ENCODE measurements at places on chromosomes 1 and 21. TPM values are rescaled to one million over a fixed set of nuclear protein-coding genes. Genes with fewer than 3 reads are reported as not detected.

- no peak for DNase-seq
- H3K27me3 ChIP-seq = no peaks in the 10 kb centered on the region
- no peaks in the 10 kb centered on the region for H3K4me1 ChIP-seq
- H3K27ac ChIP-seq = no peak overlapping the region
Measured at GRCh38 chr1:237838904-237839534, 51.7 kb downstream of the ZP4 start.

GRCh38 chr1:53134961-53135734 is 7.3 kb downstream of the SLC1A7 start:
- H3K27me3 ChIP-seq = no peaks in the 10 kb centered on the region
- H3K27ac ChIP-seq = peak overlapping the region; percentile 32
- no peaks in the 10 kb centered on the region for H3K36me3 ChIP-seq
- DNase-seq = no peak
- H3K4me3 ChIP-seq = no peak overlapping the region

DNA sequence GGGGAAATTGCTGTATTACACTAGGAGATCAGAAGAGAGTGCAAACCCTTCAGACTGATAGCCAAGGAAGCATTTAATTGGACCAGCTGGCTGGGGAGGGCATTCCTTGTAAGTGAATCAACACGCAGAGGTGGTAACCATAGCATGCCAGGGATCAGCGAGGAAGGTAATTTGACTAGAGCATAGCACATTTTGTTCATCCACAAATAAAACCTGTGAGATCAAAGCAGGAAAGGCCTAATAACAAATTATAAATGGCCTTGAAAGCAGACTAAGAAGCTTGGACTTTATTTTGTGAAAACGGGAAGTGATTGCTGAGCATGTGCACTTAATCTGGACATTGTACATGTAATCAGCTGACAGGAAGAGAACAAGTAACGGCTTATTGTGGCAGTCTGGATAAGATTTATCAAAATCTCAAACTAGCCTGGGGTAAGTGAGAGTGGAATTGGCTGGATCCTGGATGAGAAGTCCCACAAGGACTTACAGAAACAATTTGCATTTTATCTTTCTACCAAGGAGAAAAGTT is 11.7 kb upstream of the CD55 start:
- H3K27ac ChIP-seq = peak overlapping the region; percentile 90
- no peaks in the 10 kb centered on the region for H3K36me3 ChIP-seq
- H3K27me3 ChIP-seq = no peaks in the 10 kb centered on the region
- no peak for DNase-seq
- H3K4me3 ChIP-seq = peak overlapping the region; percentile 30

- peaks cover 3% of the 10 kb centered on the region for H3K36me3 ChIP-seq
- DNase-seq = peak; percentile 53
- H3K27ac ChIP-seq = no peak overlapping the region
- H3K27me3 ChIP-seq = peaks cover 57% of the 10 kb centered on the region
Measured at GRCh38 chr1:170670802-170671628, 7.1 kb downstream of the PRRX1 start.

GRCh38 chr1:93667642-93668041 is 14.0 kb downstream of the BCAR3 start:
- DNase-seq = no peak
- H3K27ac ChIP-seq = no peak overlapping the region
- peaks cover 8% of the 10 kb centered on the region for H3K36me3 ChIP-seq
- no peak overlapping the region for H3K4me3 ChIP-seq
- H3K27me3 ChIP-seq = no peaks in the 10 kb centered on the region
- H3K4me1 ChIP-seq = peaks cover 97% of the 10 kb centered on the region

DNA sequence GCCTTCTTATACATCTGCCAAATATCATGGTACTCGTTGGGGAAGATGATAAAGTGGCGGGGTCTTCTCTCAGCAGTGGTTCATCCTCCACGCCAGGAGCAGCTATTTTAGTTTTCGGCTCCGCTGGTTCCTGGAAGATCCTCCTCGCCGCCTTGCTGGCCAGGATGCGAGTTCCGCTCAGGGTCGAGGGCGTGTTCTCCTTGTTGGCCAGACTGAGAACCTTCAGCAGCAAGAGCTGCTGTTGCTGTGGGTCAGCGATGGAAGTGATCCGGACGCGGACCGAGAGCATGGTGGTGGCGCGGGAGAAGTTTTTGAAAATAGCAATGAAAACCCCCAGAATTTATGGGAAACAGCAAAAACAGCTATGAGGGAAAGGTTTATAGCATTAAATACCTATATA is 11.4 kb upstream of the CFAP126 start:
- DNase-seq = peak; percentile 72
- no peak overlapping the region for H3K27ac ChIP-seq
- H3K4me3 ChIP-seq = no peak overlapping the region
- no peaks in the 10 kb centered on the region for H3K36me3 ChIP-seq

GRCh38 chr21:29832217-29832616 is 107.6 kb downstream of the GRIK1 start:
- no peak overlapping the region for H3K4me3 ChIP-seq
- H3K36me3 ChIP-seq = no peaks in the 10 kb centered on the region
- H3K4me1 ChIP-seq = no peaks in the 10 kb centered on the region

- no peak overlapping the region for H3K4me3 ChIP-seq
- no peaks in the 10 kb centered on the region for H3K27me3 ChIP-seq
- H3K4me1 ChIP-seq = peaks cover 22% of the 10 kb centered on the region
- H3K36me3 ChIP-seq = peaks cover 20% of the 10 kb centered on the region
- DNase-seq = peak; percentile 84
Measured at GRCh38 chr1:208047476-208047934, 136.6 kb upstream of the CD34 start.

- no peak for DNase-seq
- no peaks in the 10 kb centered on the region for H3K27me3 ChIP-seq
- no peaks in the 10 kb centered on the region for H3K36me3 ChIP-seq
- H3K4me3 ChIP-seq = no peak overlapping the region
Measured at GRCh38 chr1:178954325-178954690, 71.4 kb upstream of the FAM20B start.

GRCh38 chr1:227166559-227166958 is 151.7 kb downstream of the CDC42BPA start:
- no peak for DNase-seq
- H3K27me3 ChIP-seq = no peaks in the 10 kb centered on the region
- H3K36me3 ChIP-seq = no peaks in the 10 kb centered on the region
- no peak overlapping the region for H3K4me3 ChIP-seq

- peaks cover 8% of the 10 kb centered on the region for H3K36me3 ChIP-seq
- peak overlapping the region; percentile 86 for H3K4me3 ChIP-seq
- no peaks in the 10 kb centered on the region for H3K27me3 ChIP-seq
- H3K27ac ChIP-seq = peak overlapping the region; percentile 87
Measured at GRCh38 chr21:17819877-17820229, 697 bp upstream of the C21orf91 start.

The SLC9C2 gene
- not detected for total RNA-seq

The INTS7 gene
- 12.9 TPM for total RNA-seq

The BEST4 gene
- 0.23 TPM for total RNA-seq

The SMG5 gene
- total RNA-seq = 104 TPM

The SPRR1A gene
- not detected for total RNA-seq

The ITLN2 gene
- total RNA-seq = not detected

The SZT2 gene
- 23.3 TPM for total RNA-seq

The S100A7 gene
- total RNA-seq = not detected

The REN gene
- not detected for total RNA-seq

Data from heart left ventricle (tissue), 16 donors.